Hippocampal formation (tissue), 2 donors: ENCODE measurements at places on chromosomes 2 and 18.

- DNase-seq, result no peak
These were observed 49.4 kb upstream of the PNPT1 start for GRCh38 chr2:55742996-55743395.

DNA sequence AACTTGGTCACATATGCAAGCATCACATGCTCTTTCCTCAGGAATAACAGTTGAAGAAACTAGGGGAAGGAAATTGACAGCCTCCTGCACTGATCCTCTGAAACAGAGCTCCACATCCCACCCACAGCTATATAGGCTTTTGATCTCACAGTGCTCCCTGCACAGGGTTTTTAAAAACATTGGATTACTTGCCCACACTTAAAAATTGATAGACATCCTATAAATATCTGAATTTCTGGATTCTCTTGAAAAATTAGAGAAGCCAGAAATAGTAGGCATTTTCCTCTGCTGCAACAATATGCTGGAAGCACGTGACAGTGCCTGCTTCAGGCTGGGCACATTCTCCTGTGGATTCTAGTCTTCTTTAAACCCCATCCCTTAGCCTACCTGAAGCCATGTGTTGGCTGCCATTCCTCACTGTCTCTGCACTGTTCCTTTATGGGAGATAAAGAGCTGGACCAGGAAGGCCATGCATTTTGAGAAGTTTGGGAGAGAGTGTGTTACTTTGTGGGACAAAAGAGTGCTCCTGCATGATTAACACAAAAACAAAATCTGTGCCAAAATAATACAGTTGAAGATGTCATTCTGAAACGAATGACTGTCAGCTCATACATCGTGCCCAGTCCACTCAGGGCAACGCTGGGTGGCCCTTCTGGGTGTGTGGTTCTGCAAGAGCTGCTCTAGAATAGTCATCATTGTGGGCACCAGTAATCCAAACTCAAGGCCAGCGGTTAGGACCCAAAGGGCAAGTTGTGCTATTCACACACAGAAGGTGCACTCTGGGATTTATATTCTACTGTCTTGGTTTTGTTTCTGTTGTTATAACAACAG is 59.8 kb downstream of the GYPC start:
- DNase-seq, result no peak

- peak; percentile 18 for DNase-seq
These were observed 13.2 kb upstream of the LRRFIP1 start for GRCh38 chr2:237614151-237614720.

- DNase-seq, result no peak
These were observed 37.3 kb downstream of the FHOD3 start for GRCh38 chr18:36334798-36335197.

DNA sequence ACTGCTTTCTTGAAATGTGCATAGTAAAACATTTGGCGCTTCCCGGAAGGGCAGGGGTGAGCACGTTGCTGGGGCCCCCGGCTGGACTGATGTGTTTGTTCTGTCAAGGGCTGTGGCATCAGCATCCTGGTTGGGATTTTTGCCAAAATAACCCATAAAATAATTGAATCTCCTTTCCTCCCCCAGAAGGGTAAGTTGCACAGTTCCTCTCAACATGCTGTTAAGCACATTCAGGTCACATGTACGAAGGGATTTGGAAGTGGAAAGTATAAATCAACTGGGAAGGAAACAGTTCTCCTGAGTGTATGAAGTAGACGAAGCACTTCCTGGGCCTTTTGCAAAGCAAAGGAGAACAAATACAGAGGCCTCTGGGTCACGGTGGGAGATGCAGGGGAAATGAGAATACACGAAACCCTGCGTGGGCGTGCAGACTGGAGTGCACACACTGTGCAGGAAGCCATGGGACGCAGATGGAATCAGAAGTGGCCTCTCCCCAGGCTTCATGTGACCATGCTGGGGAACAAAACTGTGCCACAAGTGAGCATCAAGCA is 183.9 kb downstream of the LPIN1 start:
- DNase-seq, result no peak

DNA sequence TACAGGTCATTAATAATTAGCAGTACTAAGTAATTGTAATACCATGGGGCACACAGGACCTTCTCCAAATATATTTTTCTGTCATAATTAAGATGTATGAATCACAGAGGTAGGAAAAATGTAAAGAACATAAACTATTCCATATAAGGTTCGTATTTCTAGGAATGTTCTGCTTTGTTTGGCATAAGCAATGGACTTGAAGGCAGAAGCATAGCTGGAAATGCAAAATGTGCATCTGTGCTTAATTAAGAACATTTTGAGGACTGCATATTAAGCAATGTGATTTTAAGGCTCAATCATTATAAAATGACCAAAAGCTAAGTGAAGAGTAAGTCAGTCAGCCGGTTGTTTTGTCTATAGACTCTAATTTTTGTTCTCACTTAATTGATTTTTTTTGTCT is 123.2 kb downstream of the RBM43 start:
- DNase-seq, result no peak

DNA sequence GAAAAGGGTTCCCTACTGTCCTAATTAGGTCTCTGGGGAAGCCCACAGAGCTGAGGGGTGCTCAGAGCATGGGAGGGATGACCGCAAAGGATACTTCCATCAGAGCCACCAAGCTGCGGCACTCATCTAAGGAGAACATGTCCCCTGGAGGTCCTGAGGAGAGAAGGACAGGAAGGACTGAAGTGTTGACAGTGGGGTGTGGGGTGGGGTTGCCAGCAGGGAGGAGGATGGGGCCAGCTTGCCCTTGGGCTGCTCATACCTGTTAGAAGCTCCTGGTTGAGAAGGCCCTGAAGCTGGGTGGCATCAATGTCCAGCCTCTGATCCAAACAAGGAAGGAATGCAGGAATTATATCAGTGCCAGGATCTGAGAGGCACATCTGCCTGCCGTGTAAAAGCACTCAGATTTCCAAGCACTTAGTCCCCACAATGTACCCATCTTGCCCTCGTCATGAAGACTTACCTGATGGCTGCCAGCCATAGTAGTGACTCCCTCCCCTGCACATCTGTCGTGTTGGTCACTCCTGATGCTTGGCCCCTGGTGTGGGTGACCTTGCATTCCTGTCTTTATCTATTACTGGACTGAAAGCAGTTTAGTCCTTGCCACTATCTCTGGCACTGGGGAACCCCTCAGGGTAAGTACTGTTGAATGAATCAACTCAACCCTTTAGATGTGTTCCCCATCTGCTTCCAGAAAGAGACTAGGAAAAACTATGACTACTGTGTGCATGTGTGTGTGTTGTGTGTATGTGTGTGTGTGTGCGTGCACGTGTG is 68.9 kb downstream of the CAPN13 start:
- no peak for DNase-seq

DNA sequence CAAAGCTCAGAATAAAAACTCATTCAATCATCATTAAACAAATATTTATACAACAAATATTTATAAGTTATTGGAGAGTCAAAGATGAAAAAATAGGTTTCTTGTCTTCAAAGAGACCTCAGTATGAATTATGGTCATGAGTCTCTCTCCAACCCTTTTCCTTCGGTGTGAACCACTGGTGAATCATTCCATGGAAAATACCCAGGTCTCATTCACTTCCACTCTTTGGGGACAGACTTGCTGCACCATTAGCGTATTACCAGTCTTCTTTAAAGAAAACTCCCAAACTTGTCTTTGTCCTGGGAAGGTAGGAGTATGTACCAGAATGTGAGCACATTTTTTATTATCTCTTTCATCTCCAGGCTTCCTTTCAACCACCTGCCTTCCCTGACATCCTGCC is 257.4 kb upstream of the RBMS1 start:
- DNase-seq, result no peak

DNA sequence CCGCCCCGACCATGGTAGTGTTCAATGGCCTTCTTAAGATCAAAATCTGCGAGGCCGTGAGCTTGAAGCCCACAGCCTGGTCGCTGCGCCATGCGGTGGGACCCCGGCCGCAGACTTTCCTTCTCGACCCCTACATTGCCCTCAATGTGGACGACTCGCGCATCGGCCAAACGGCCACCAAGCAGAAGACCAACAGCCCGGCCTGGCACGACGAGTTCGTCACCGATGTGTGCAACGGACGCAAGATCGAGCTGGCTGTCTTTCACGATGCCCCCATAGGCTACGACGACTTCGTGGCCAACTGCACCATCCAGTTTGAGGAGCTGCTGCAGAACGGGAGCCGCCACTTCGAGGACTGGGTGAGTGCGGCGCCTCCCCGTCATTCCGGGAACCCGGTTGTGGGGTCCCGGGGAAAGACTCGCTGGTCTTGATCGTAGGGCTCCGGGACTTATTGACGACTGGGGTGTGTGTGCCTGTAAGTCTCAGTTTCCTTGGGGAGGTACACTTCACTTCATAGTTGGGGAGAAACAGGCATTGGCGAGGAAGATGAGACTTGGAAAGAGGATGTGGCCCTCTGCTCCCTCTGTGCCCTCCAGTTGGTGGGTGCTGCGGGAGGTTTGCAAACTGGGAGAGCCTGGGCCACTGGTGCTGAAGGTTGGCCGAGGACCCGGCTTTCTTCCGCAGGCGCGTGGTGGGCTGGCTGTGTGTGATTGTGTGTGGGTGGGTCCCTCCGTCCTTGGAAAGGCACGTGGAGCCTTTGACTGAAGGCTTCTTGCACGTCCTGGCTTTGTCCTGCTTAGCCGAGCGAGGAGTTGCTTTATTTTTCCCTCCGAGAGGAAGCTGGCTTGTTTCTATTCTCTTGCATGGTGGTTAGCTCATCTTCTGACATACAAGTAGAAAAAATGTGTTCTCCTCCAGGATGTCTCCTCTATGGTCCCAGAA is 886 bp downstream of the PRKCE start:
- no peak for DNase-seq

- no peak for DNase-seq
These were observed 126.9 kb upstream of the TLK1 start for GRCh38 chr2:171287611-171288010.

- DNase-seq, result peak; percentile 36
These were observed 34.9 kb downstream of the FEZ2 start for GRCh38 chr2:36562973-36563532.

DNA sequence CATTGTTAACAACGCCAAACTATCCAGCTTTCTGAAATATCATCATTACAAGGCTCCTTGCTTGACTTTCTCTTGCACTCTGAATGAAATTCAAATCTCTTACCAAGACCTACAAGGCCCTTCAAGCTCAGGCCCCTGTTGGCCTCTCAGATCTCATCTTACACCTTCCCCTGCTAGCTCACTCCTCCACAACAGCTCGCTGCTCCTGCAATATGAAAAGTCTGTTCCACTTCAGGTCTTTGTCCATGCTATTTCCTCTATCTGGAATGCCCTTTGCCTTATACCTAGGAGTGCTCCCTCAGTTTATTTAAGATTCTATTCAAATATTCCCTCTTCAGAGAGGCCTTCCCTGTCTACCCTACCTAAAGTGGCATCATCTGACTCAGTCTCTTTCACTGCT is 91.7 kb downstream of the SESTD1 start:
- no peak for DNase-seq

GRCh38 chr2:128433911-128434550 is 115.4 kb upstream of the HS6ST1 start:
- DNase-seq, result no peak

DNA sequence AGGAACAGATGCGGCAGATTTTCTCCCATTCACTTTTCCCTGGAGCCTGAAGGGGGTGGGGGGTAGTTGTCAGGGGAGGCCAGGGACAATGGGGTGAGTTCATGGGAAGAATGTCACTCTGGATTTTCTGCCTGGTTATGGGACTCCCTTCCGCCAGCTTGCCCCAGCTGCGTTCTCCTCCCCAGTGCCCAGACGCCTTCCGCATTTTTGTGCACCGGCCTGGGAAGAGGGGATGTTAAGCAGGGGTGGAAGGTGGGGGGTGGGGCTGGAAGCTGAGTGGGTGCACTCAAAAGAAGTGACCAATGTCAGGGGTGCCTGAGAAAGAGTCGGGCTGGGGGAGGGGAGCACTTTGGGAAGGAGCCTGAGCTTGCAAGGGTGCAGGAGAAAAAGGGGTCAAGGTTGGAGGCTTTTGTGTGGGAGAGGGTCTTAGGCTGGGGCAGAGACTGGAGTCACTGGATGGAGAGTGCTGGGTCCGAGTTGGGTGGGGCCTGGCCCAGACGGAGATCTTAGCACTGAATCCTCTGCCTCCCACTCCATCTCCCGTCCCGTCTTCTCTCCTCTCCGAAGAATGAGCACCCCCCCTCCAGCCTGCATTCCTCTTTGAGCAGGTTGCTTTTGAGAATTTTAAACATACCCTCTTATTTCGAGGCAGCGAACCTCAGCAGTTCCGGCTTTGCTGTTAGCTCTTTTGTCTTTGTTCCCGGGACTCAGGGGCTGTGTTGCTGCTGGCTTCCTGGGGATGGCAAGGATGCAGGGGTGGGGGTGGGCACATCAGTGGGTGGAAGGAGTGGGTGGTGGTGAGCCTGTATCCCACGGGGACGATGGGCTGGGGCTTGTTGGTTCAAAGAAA is 2.7 kb downstream of the IGFBP2 start:
- DNase-seq, result no peak

- DNase-seq, result no peak
These were observed 139.0 kb upstream of the NXPH2 start for GRCh38 chr2:138919120-138919747.

GRCh38 chr18:10148189-10148929 is 234.5 kb downstream of the VAPA start:
- DNase-seq, result no peak

DNA sequence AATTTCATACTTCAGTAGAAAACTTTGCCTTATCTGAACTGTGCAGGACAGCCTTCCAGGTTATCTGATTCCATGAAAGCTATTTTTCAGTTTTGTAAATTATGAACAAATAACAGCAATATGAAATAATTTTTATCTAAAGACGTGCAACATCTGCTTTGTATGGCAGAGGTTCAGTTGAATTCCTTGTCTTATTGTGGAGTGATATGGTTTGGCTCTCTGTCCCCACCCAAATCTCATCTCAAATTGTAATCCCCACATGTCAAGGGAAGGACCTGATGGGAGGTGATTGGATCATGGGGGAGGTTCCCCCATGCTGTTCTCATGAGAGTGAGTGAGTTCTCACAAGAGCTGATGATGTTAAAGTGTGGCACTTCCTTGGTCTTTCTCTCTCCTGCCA is 18.1 kb upstream of the RPIA start:
- no peak for DNase-seq

DNA sequence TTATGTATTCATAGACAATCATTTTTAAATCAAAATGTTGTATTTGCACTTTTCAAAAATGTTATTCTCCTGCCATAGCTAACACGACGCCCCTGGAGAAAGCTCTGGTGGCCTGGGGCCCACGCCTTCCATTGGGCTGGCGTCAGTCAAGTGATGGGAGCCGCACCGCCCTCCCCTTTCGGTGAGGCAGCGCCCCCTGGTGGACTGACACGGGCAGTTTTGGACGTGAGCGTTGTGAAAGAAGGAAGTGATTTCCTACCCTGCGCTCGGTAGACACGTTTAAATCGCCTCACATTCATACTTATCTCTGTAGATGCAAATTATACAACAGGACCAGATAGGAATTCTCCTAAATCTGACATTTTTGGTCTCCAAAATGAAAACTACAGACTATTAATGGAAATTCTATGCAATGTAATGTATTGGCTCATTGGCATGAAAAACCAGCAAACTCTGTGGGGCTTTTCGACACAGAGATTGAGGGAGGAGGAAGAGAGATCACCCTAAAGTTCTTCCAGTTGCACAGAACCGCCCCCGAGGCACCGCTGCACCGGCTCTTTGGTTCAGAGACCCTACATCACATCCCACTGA is 326.2 kb upstream of the SOX11 start:
- no peak for DNase-seq
